ENCODE measurements at places on chromosomes 6 and 20.
A peak's percentile ranks its signal among the peaks of the same experiment; 100 is the strongest.

DNA sequence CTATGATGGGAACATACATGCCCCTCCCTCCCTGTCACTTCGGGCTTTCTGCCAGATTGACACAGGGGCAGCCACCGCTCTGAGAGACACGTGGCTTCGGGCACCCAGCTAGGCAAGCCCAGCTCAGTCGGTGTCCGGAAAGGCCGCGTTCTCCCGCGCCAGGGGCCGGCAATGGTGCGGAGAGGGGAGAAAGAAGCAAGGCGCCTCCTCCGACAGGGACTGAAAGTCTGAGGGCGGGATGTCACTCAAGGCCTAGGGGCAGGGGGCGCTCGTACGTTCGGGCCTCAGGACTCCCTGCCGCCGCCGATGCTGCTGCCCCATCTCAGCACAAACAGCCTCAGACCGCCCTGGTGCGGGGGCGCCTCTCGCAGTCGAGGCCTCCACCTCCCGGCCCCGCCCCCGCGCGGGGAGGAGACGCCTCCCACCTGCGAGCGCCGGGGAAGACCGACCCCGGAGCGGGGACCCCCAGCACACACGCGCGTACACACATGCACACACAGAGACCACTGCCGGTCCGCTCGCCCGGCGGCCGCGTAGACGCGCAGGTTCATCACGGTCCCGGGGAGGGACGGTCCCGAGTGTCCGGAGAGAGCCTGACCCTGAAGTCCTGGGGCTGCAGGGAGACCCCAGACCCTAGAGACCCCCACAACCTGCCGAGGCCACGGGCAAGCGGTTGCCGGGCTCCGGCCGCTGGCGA is 1.9 kb downstream of the GRM4 start:
- DNase-seq: peak; percentile 19

- DNase-seq: no peak
These were observed 648.5 kb downstream of the RNF144B start for GRCh38 chr6:19035461-19036195.

- no peak for DNase-seq
These were observed 23.8 kb upstream of the CHMP4B start for GRCh38 chr20:33787253-33787891.

DNA sequence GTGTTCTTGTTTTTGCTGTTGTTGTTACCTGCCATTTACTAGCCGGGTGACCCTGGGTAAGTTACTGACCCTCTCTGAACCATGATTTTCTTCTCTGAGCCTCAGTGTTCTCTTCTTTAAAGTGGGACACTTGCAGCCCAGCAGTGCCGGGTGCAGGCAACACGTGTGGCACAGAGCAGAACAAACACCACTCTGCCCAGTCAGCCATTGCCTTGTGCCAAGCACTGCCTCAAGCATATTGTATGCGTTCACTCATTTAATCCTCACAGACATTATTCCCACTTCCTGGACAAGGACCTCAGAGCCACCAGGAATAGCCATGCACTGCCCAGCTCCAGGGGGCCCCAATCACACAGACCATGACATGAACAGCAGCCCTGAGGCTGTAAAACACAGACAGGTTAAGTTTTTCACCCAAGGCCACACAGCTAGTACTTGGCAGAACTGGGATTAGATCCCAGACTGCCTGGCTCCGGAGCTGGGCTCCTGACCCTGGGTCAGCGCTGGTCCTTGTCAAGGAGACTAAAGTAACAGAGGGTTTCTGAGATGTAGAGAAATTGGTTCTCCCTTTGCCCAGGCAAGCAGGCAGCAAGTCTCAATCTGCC is 74.0 kb upstream of the PTPN1 start:
- DNase-seq: no peak

- no peak for DNase-seq
These were observed 301.3 kb upstream of the JARID2 start for GRCh38 chr6:14944593-14944992.

- DNase-seq: no peak
These were observed 440.0 kb downstream of the HAO1 start for GRCh38 chr20:7500231-7500663.

DNA sequence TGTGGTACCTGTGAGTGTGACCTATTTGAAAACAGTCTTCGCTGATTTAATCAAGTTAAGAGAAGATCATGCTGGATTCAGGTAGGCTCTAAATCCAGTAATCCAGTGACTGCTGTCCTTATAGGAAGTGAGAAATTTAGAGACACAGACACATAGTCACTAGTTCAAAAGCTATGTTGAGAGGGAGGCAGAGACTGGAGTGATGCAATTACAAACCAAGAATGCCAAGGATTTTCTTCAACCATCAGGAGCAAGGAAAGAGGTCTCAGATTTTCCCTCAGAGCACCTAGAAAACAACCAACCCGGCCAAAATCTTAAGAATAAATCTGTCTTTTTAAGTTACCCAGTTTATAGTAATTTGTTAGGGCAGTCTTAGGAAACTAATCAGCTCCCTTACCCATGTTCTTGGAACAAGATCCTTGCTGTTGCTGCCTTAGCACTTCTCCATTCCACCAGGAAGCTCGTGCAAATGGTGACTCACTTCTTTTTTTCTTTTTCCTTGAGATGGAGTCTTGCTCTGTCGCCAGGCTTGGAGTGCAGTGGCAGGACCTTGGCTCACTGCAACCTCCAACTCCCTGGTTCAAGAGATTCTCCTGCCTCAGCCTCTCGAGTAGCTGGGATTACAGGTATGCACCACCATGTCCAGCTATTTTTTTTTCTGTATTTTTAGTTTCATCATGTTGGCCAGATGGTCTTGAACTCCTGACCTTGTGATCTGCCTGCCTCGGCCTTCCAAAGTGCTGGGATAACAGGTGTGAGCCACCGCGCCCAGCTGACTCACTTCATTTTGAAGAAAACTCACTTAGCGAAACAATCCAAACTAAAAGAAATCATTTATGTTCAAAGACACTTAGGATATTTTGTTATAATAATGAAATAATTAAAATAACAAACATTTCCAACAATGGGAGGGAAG is 34.4 kb upstream of the ZNF184 start:
- DNase-seq: no peak

- no peak for DNase-seq
These were observed 1.0 kb downstream of the MRPS26 start for GRCh38 chr20:3046677-3047462.

GRCh38 chr6:32933661-32934085 is 7.2 kb downstream of the HLA-DMB start:
- DNase-seq: peak; percentile 73

DNA sequence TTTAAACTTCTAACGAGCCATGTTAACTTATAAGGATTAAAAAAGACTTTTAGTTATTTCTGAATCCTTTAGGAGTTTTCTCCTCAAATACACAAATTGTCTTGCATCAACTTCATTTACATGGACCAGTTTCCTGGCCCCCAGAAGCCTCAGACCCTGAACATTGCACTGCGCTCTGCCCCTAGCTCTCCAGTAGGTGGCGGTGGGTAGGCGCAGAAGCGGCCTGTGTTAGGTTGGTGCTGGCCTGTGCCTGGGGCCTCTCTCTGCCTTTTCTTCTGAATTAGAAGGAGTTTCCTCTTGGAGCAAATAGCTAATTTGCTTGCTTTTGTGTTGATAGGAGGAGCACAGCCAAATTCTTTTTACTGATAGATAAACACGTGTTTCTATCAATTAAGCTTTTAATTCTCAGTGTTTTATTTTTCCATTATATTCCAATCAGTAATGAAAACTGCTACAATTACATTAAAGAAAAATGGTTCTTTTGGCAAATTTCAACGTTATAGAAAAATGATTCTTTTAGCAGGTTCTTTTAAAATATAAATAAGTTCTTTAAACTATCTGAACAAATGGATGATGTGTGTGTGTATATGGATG is 44.4 kb downstream of the DTD1 start:
- peak; percentile 22 for DNase-seq

DNA sequence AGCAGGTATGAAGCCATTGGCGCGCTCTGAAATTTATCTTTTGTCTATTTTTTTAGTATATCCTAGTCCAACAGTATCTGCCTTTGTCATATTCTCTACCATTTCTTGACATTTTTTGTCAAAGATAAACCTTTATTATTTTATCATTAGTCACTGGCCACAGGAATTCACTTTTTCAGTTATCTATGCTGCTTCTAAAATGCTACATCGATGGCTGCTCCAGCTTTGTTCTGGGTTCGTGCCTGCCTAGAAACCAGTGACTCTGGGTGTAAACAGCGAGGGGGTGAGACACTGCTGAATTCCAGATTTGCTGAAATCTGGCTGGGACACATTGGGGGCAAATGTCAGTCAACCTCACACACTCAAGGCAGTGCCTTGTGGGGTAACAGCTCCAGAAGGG is 193.4 kb downstream of the CDC5L start:
- no peak for DNase-seq

All from CD4-positive, alpha-beta T cell treated with Interleukin-6 at 100 ng/mL for 8 hours (primary cell).